ENCODE measurements at places on chromosomes 2 and 18. TPM values are rescaled to one million over a fixed set of nuclear protein-coding genes. Genes with fewer than 3 reads are reported as not detected.

ALKAL2 gene
- not detected for total RNA-seq

CRYGC gene
- not detected for total RNA-seq

ABCG5 gene
- not detected for total RNA-seq

MAIP1 gene
- 17.9 TPM for total RNA-seq

SPOPL gene
- total RNA-seq: 16.1 TPM

DAW1 gene
- not detected for total RNA-seq

BCL2 gene
- 102 TPM for total RNA-seq

IRS1 gene
- 7.4 TPM for total RNA-seq

ZNF804A gene
- not detected for total RNA-seq

VIL1 gene
- total RNA-seq: not detected

ZBTB7C gene
- 0.95 TPM for total RNA-seq

TFPI gene
- not detected for total RNA-seq

ASPRV1 gene
- total RNA-seq: 0.98 TPM

ANKRD62 gene
- total RNA-seq: not detected

DQX1 gene
- 0.45 TPM for total RNA-seq

ZNF2 gene
- 3.5 TPM for total RNA-seq

C2orf78 gene
- not detected for total RNA-seq

KIF5C gene
- 14.7 TPM for total RNA-seq

TMEM17 gene
- not detected for total RNA-seq

CRACDL gene
- total RNA-seq: 0.20 TPM

DNA sequence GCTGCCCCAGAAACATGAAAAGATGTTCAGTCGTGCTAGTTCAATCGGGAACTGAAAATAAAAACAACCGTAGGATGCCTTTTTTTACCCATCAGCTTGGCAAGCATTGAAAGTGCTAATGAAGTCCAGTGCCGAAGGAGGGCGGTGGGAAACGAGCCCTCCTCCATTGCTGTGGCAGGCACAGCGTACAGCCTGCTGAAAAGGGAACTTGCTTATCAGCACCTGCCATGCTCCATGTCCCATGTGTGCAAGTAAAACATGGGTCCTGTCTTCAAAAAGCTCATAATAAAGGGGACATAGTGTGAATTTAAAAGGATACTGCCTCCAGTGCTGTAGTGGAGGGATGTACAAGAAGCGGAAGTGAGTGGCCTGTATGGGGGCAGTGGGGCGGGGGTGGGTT, 82.4 kb downstream of the ARMC9 start:
- DNase-seq: no peak

- DNase-seq: no peak
These were observed 119.0 kb upstream of the KLHL14 start for GRCh38 chr18:32891797-32892196.

GRCh38 chr18:48693625-48694262, 154.9 kb downstream of the CTIF start:
- no peak for DNase-seq

DNA sequence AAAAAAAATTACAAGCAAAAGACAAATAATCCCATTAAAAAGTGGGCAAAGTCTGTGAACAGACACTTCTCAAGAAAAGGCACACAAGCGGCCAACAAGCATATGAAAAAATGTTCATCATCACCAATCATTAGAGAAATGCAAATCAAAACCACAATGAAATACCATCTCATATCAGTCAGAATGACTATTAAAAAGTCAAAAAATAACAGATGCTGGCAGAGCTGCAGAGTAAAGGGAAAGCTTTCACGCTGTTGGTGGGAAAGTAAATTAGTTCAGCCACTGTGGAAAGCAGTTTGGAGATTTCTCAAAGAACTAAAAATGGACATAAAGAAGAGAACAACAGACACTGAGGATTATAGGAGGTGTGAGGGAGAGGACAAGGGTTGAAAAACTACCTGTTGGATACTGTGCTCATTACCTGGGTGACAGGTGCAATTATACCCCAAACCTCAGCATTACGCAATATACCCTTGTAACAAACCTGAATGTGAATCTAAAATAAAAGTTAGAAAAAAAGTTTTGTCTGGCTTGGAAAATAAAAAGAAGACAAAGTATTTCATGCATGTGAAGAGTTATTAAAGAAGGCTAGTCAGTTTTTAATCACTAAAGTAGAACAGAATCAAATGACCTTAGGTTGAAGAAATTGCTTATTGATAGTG, 8.7 kb upstream of the ACSL3 start:
- no peak for DNase-seq

DNA sequence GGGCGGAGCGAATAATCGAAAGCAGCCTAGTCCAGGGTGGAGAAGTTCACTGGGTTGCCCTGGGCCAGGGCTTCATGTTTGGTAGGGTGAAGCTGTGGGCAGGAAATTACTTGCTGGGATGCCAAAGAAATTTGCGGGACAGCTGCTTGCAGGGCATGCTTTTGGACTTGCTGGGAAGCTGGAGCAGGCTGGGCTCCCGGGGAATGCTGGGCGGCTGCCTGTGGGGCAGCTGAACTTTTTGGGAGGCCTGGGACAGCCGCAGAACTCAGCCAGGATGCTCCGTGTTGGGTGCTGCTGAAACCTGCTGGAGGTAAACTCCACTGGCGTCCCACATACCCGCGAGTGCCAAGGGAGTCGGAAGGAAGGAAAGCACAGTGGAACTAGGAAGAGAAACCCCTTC, 31.9 kb downstream of the ASB1 start:
- no peak for DNase-seq

GRCh38 chr2:195864316-195864715, 204.3 kb downstream of the DNAH7 start:
- DNase-seq: no peak

GRCh38 chr2:105925390-105925789, 180.7 kb downstream of the NCK2 start:
- DNase-seq: no peak

- DNase-seq: no peak
These were observed 11.9 kb upstream of the AMMECR1L start for GRCh38 chr2:127897531-127898211.

- no peak for DNase-seq
These were observed 1.6 kb upstream of the NFE2L2 start for GRCh38 chr2:177265824-177266817.

- no peak for DNase-seq
These were observed 115.9 kb downstream of the CAPN13 start for GRCh38 chr2:30691091-30691947.

GRCh38 chr2:150572961-150573395, 85.5 kb upstream of the RND3 start:
- no peak for DNase-seq

DNA sequence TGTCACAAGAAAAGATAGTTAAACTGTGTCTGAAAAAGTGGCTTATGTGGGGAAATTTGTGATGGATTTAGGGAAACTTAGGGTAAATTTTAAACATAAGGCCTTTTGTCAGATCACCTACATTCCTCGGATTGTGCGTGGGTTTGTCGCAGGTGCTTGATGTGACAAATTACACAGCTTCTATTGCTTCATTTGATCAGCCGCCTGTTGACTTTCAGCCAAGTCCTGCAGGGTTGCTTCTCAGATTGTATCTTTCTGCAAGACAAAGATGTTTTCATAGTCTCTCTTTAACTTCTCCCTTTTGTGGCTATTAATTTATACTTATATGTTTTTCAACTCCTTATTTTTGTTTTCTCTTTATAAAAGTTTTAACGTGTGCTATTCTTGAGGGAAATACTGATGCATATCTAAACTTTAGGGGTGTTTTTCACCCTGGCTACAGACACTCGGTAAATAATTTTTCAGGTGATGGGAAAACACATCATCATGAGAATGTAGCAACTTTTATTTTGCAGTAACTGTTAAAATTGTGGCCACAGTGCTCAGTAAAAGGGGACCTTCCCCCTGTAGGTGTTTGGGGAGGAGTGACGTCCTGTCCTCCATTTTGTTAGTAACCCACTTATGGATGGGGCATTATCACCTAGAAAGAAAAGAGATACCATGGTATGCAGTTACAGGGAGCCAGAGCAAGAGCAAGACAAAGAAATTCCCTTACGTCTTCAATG, 31.4 kb downstream of the GALM start:
- peak; percentile 33 for DNase-seq

- DNase-seq: no peak
These were observed 74.7 kb upstream of the SNTG2 start for GRCh38 chr2:875687-876615.

GRCh38 chr2:127218812-127219170, 1.3 kb downstream of the CYP27C1 start:
- no peak for DNase-seq

GRCh38 chr2:985317-985898, 34.8 kb downstream of the SNTG2 start:
- no peak for DNase-seq

- no peak for DNase-seq
These were observed 384.9 kb upstream of the NXPH2 start for GRCh38 chr2:139165041-139165440.

- DNase-seq: no peak
These were observed 569.4 kb upstream of the SALL3 start for GRCh38 chr18:78410094-78410786.

DNA sequence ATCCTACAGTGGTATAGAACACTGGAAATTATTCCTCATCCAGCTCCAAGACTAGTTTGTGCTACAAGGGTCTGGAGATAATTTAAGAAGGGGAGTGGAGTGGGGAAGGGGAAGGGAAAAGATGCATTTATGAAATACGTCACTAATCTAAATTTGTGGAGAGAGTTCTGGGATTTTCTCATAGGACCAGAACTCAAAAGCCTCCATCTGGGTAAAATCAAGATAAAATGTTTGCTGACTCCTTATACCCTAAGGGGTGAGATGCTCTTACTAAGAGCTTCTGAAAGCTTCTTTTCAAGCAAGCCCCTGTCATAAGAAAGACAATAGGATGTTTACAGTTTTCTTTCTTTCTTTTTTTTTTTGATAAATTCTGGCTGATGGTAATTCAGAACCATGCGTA, 88.5 kb upstream of the RBMS1 start:
- DNase-seq: no peak

DNA sequence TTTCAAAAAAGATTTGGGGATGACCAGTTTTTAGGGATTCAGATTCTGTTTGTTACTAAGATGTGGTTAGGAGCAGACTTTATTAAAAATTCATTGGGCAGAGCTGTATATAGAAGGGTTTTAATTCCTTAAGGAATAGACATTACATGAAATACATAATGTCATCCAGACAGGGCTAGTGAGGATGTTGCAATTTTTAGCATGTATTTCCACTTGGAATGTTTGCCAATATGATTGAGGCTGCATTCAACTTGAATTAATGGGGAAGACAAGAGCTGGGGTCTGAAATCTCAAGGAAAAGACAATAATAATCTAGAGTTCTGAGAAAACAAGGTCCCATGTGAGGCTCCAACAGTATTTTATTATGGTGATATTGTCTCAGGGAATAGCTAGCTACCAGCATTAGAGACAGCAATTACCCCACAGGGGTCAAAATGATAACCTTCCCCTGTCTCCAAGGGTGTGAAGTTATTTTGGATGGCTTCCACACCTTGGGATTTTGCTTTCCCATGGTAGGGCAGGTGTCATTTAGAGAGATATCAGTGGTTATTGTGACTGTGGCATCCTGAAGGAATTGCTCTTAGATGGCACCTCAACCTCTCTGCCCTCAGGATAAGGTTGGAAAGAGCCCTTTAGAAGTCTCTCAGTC, 60.2 kb downstream of the VSNL1 start:
- no peak for DNase-seq

- no peak for DNase-seq
These were observed 256.4 kb downstream of the TFCP2L1 start for GRCh38 chr2:121028577-121028976.

DNA sequence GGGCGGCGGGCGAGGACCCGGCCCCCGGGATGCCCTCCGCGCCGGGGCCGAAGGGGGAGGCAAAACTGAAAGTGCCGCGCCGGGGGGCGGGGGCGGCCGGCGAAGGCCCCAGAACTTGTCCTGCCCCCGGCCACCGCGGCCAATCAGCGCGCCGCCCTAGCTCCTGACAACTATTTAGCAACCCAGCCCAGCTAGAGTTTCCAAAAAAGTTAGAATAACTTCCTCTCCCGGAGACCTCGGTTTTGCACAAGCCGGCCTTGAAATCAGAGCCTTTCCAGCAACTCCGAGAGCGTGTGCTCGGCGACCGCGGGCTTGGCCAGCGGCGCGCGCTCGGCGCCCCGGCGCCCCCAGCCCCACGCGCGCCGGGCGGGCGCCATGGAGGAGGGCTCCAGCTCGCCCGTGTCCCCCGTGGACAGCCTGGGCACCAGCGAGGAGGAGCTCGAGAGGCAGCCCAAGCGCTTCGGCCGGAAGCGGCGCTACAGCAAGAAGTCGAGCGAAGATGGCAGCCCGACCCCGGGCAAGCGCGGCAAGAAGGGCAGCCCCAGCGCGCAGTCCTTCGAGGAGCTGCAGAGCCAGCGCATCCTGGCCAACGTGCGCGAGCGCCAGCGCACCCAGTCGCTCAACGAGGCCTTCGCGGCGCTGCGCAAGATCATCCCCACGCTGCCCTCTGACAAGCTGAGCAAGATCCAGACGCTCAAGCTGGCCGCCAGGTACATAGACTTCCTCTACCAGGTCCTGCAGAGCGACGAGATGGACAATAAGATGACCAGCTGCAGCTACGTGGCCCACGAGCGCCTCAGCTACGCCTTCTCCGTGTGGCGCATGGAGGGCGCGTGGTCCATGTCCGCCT, at the start of gene TWIST2:
Gene TWIST2 (plus strand): TSS at position 245 of the 850 bp plus-strand sequence. CDS start 131 bp downstream, at position 376.
- DNase-seq: no peak

GRCh38 chr2:85018049-85018447, 47.1 kb downstream of the KCMF1 start:
- DNase-seq: no peak

- DNase-seq: peak; percentile 79
These were observed 14.1 kb upstream of the MEX3C start for GRCh38 chr18:51211552-51211951.

DNA sequence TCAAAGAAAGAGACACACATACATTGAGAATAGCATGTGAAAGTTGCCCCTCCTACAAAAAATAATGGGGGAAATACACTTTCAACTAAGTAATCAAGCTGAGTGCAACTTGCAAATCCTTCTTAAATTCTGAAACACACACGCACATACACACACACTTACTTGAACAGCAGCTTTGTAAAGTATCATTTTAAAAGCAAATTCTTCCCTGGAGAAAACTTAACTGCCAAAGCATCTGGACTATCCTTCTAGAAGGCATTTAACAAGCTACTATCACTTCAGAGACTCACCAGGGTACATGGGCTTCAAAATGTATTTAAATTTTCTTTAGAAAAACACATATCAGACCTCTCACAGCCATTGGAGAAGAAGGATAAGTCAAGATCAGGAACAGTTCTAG, 15.3 kb downstream of the GAREM1 start:
- no peak for DNase-seq

Data from activated CD4-positive, alpha-beta memory T cell treated with anti-CD3 and anti-CD28 coated beads, Interleukin-2, amount 10 ng/mL, durations not matched to agents 7 days and 5 days (primary cell).